Renal cortical epithelial cell (primary cell): ENCODE measurements at places on chromosomes 16 and 17.

GRCh38 chr17:78923660-78924453 is 1.3 kb downstream of the TIMP2 start:
- DNase-seq: peak; percentile 46

DNA sequence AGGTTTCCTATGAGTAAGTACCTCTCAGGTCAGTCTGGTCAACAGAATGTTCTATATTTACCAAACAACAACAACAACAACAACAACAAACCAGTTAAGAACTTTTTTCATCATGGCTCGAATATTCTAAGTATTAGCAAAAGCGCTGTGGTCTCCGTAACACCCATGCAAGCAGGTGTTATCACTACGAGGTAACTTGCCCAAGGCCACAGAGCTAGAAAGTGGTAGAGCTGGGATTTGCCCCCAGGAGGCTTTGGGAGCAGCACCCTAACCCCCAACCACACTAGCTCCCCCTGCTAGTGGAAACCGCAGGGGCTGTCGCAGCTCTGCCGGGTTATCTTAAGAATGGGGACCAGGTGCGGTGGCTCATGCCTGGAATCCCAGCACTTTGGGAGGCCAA is 23.9 kb upstream of the C16orf74 start:
- DNase-seq: no peak

GRCh38 chr16:50038286-50038685 is 13.3 kb downstream of the CNEP1R1 start:
- no peak for DNase-seq

DNA sequence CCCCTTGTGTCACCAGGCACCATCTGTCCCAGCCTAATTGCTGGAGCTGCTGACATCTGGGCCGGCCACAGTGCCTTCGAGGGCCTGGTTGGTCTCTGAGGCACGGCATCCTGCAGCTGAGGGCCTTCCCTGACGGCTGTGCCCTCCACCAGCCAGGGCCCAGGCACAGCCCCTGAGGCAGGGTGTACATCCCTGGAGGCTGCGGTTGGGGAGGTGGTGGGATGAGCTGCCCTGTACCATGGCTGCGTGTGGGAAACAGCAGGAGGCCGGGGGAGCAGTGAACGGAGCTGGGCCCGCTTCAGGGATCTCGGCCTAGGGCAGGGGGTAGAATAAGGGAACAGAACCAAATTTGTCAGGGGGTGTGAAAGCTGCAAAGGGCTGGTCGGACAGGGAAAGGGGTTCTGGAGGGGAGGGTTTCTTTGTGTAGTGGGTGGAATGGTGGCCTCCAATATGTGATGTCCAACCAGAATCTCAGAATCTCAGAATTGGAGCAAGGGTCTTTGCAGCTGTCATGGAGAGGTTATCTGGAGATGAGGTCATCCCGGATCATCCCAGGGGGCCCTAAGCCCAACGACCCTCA is 10.0 kb upstream of the SLC38A10 start:
- DNase-seq: no peak

- no peak for DNase-seq
Observed at GRCh38 chr16:76193906-76194615, 83.1 kb upstream of the CNTNAP4 start.

- no peak for DNase-seq
Observed at GRCh38 chr16:57070424-57070823, 22.0 kb upstream of the CPNE2 start.

- DNase-seq: no peak
Observed at GRCh38 chr17:21678393-21679081, 13.8 kb upstream of the KCNJ18 start.

GRCh38 chr16:73046202-73046848 is 1.6 kb downstream of the ZFHX3 start:
- DNase-seq: no peak

DNA sequence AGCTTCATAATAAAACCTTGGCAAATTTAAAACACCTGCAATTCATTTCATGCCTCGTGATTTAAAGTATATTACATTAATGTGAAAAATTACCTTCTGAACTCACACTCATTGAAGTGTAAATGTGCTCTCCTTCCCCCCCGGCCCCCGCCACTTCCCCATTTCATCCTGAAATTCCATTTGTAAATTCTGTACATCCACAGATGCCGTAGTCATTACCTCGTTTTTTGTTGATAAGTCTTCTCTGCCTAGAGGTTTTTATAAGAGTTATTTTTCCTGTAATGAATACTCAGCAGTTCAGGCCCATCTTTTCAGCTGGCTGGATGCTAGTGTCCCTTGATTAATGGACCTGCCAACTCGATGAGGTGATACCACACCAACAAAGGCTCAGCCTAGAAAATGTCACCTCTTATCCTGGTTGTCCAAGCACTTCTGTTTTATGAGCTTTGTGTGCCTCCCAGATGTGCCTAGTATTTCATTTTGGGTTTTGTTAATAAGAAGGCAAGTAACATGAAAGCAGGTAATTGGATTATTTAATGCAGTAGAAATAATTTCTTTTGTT is 64.8 kb upstream of the KIFC3 start:
- no peak for DNase-seq

- no peak for DNase-seq
Observed at GRCh38 chr17:67080804-67081203, 36.5 kb downstream of the CACNG1 start.

GRCh38 chr17:70078549-70078948 is 3.5 kb downstream of the KCNJ16 start:
- peak; percentile 66 for DNase-seq

GRCh38 chr17:983921-984320 is 4.3 kb upstream of the NXN start:
- no peak for DNase-seq
